ENCODE measurements at places on chromosomes 12 and 14.

DNA sequence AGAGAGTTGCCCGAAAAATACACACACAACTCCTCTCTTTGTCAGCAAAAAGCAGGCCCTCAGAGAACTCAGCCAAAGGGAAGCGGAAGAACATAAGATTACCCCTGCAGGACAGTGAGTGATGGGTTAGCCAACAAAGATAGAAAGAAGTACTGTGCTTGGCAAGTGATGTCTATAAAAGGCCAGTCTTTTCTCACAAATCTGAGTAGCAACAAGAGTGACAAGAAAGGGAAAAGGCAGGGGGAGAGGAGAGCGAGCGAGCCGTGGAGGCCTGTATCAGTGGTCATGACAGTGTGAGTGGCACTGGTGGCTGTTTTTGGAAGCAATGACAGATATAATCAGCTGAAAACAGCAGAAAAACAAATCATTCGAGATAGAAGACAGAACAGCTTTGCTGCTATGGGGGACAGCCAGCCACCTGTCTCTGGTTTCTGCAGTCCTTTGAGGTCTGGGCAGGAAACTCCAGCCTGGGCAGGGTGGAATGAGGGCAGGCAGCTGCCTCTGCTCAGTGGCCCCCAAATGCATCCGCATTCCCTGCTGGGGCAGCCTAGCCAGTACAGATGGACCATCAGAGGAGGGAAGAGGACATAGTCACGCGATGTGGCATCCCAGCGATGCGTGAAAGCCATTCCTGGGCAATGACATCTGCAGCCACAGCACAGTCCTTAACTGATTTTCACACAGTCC lies 74.7 kb downstream of the TRIM9 start:
- no peak overlapping the region for H3K4me3 ChIP-seq
- H3K27ac ChIP-seq = no peak overlapping the region
- H3K36me3 ChIP-seq = no peaks in the 10 kb centered on the region
- DNase-seq = no peak
- peaks cover 11% of the 10 kb centered on the region for H3K4me1 ChIP-seq

DNA sequence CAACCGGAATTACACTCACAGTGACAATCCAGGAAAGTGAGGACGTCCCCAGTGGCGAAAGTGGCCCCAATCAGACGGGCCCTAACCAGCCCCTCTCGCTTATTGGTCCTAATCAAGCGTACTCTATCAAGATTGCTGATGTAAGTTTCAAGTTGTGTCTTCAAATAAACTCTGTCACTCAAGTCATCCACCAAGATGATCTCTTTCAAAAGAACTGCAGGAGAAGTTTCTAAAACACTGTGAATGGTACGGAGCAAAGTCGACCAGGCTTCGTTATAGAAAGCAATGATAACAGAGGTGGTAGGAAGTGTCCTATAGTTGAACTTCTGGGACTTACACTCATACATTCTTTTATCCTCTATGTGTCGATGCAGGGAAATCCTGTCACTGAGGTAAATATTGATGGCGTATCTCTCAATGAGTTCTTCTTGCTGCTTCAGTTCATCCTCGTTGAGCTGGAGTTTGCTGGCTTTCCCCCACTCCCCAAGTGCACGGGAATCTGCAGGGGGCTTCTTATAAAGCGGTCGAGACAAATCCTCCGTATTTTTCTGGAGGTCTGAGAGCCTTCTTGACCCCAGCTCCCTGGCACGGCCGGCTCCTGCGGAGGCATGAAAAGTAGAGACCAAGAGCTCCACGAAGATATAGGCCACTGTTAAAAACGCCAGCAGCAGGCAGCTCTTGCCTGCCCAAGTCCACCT lies 604 bp downstream of the GALNT4 start:
- peaks cover 9% of the 10 kb centered on the region for H3K27me3 ChIP-seq
- peak overlapping the region; percentile 48 for H3K27ac ChIP-seq
- peak overlapping the region; percentile 96 for H3K4me3 ChIP-seq
- no peak for DNase-seq
- H3K36me3 ChIP-seq = peaks cover 10% of the 10 kb centered on the region

- H3K27me3 ChIP-seq = peaks cover 6% of the 10 kb centered on the region
- H3K4me3 ChIP-seq = no peak overlapping the region
- no peak for DNase-seq
- peaks cover 13% of the 10 kb centered on the region for H3K36me3 ChIP-seq
- peaks cover 53% of the 10 kb centered on the region for H3K4me1 ChIP-seq
- H3K27ac ChIP-seq = no peak overlapping the region
These were observed 5.1 kb downstream of the EVL start for GRCh38 chr14:100070310-100070709.

- H3K4me3 ChIP-seq = no peak overlapping the region
- peaks cover 11% of the 10 kb centered on the region for H3K4me1 ChIP-seq
- peaks cover 2% of the 10 kb centered on the region for H3K27me3 ChIP-seq
- no peak for DNase-seq
These were observed 175.9 kb downstream of the MON2 start for GRCh38 chr12:62642486-62642885.

GRCh38 chr12:14384783-14385638 lies 19.5 kb downstream of the ATF7IP start:
- H3K27ac ChIP-seq = peak overlapping the region; percentile 94
- peaks cover 10% of the 10 kb centered on the region for H3K36me3 ChIP-seq

DNA sequence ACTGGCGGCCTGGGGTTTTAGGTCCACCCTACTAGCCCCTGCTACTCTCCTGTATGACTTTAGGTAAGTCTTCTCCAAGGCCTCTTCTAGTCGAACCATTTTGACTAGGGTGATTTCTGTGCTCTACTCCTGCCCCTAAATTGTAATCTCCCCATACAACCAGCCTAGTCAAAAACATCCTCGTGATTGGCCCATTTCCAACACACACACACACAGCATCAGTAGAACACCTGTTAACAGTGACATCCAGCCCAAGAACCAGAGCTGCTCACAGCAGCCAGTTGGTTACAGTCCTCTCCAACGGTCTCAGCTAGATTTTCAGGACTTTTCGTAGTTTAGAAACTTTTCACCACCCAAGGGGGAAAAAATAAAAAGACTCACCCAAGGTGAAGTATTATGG lies 30.9 kb downstream of the NT5DC3 start:
- no peaks in the 10 kb centered on the region for H3K4me1 ChIP-seq
- no peak overlapping the region for H3K27ac ChIP-seq
- no peaks in the 10 kb centered on the region for H3K27me3 ChIP-seq
- DNase-seq = no peak

DNA sequence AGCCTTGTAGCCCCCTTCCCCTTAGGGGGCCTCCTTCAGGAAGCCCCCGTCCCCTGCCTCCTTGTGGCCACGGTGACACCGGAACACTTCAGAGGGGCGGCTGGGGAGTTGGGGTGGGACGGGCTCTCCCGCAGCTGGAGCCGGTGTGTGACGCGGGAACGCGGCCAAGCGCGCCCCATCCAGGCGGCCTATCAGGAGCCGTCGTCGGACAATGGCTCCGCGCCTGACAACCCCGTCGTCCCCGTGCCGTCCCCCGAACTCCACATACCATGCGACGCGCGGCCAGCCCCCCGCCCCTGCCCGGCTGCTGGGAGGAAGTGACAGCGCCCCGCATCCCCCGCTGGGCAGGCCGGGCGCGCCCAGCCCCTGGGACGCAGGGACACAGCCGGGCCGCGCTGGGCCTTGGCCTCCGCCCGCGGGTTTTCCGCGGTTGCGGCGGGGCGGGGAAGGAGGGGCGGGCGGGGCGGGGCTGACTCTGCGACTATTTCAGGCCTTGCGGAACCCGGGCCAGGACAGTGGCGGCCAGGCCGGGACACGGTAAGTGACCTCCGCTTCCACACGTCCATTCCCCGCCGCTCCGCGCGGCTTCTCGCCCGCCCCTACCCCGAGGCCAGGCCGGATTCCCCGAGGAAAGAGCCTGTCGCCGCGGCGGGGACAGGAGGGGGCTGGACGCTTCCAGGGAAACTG lies at the start of gene TNFAIP2:
Gene TNFAIP2 (plus strand): TSS at position 515 of the 687 bp plus-strand sequence. CDS start 2,997 bp downstream, outside the sequence.
- peak within 1 kb of the TSS; percentile 82 for H3K4me3 ChIP-seq
- peak; percentile 58 for DNase-seq
- H3K4me1 ChIP-seq = peaks cover 28% of the 10 kb centered on the region
- peaks cover 9% of the 10 kb centered on the region for H3K36me3 ChIP-seq
- H3K27ac ChIP-seq = peak within 1 kb of the TSS; percentile 88
- H3K27me3 ChIP-seq = peaks cover 6% of the 10 kb centered on the region

DNA sequence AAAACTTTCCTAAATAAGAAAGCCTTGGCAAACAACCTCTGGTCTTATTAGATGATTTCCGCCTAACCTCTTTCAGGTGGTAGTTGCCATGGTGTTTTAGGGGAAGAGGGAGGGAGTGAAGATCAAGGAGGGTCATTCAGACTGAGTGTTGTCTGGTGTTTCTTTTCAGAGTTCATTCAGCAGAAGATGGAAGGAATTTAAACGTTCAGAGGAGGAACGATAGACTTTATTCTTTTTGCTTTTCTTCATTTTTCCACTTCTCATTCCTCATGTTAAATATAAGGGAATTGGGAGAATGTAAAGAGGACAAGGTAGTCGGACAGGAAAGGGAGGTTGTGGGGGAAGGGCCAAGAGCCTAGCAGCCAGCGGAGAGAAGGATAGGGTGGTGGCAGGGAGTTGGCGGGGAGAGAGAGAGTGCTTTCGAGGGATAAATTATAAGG lies 17.4 kb upstream of the SALL2 start:
- H3K36me3 ChIP-seq = no peaks in the 10 kb centered on the region
- no peak overlapping the region for H3K4me3 ChIP-seq
- H3K27ac ChIP-seq = peak overlapping the region; percentile 65
- peaks cover 11% of the 10 kb centered on the region for H3K27me3 ChIP-seq

DNA sequence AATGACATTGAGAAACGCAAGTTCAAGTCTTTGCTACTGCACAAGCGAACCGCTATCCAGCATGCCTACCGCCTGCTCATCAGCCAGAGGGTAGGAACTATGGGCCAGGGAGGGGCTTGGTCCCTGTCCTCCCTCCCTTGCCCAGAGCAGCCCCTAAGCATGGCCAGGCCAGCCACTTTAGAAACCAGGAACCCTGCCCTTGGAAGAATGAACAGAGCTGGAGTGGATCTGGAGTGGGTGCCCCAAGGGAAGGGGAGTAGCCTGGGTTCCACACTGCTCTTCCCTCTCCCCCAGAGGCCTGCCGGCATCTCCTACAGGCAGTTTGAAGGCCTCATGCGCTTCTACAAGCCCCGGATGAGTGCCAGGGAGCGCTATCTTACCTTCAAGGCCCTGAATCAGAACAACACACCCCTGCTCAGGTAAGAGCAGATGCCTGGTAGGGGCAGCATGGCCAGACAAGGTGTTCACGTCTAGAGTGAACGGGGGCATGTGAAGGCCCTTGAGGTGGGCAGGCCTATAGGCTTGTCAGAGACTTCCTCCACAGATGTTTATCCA lies 55.8 kb downstream of the TPCN1 start:
- no peak overlapping the region for H3K4me3 ChIP-seq
- peaks cover 6% of the 10 kb centered on the region for H3K4me1 ChIP-seq
- H3K27ac ChIP-seq = no peak overlapping the region
- DNase-seq = no peak
- no peaks in the 10 kb centered on the region for H3K27me3 ChIP-seq

GRCh38 chr12:58086930-58087329 lies 145.6 kb downstream of the ATP23 start:
- H3K4me1 ChIP-seq = peaks cover under 1% of the 10 kb centered on the region
- no peaks in the 10 kb centered on the region for H3K36me3 ChIP-seq
- H3K27ac ChIP-seq = no peak overlapping the region
- H3K27me3 ChIP-seq = peaks cover 5% of the 10 kb centered on the region
- DNase-seq = no peak

GRCh38 chr14:74133833-74134481 lies 49.2 kb downstream of the LIN52 start:
- no peaks in the 10 kb centered on the region for H3K36me3 ChIP-seq
- no peaks in the 10 kb centered on the region for H3K4me1 ChIP-seq
- peaks cover under 1% of the 10 kb centered on the region for H3K27me3 ChIP-seq
- H3K27ac ChIP-seq = no peak overlapping the region
- DNase-seq = no peak

GRCh38 chr12:69046920-69047319 lies 113.9 kb upstream of the CPM start:
- H3K36me3 ChIP-seq = no peaks in the 10 kb centered on the region
- no peak overlapping the region for H3K4me3 ChIP-seq
- no peak for DNase-seq
- H3K4me1 ChIP-seq = no peaks in the 10 kb centered on the region
- no peak overlapping the region for H3K27ac ChIP-seq
- H3K27me3 ChIP-seq = peaks cover 2% of the 10 kb centered on the region

DNA sequence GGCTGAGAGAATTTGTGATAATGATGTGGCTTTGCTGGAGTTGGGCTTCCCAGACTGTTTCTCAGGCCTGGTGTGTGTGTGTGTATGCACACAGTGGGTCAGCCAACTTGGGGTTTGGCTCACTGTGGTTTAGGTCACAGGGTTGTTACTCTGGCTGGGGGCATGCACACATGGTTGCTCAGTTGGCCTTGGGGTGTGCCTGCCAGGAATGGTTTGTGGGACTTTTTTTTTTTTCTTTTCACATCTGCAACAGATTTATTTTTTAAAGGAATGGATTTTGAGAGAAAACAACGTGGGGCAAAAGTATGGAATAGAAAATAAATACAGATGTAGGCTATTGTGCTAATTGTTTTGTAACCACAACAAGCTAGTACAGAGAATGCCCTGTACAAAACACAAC lies 25.0 kb upstream of the GTF2A1 start:
- no peak for DNase-seq
- peaks cover 19% of the 10 kb centered on the region for H3K36me3 ChIP-seq
- H3K27ac ChIP-seq = no peak overlapping the region
- H3K4me3 ChIP-seq = no peak overlapping the region

GRCh38 chr14:67982711-67983608 lies 163.4 kb downstream of the RAD51B start:
- no peak overlapping the region for H3K4me3 ChIP-seq
- H3K4me1 ChIP-seq = peaks cover 3% of the 10 kb centered on the region
- no peak for DNase-seq
- H3K27ac ChIP-seq = no peak overlapping the region

DNA sequence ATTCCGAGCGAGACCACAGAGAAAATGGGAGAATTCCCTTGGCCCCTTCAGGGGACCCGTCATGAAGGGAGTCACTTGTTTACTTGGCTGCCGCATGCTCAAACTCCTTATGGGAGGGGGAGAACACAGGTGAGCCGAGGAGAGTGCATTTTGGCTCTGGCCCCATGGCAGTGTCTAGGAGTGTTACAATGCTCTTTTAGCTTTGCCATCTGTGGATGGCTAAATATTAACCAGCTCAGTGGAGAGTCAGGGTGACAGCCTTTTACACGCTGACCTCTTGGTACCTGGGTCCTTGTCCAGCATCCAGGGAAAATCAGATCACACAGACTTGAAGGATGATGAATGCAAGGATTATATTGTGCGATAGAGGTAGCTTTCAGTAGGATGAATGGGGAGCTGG lies 146.4 kb upstream of the ATXN7L3B start:
- no peak overlapping the region for H3K27ac ChIP-seq
- DNase-seq = no peak
- H3K4me1 ChIP-seq = peaks cover 6% of the 10 kb centered on the region
- H3K4me3 ChIP-seq = no peak overlapping the region
- H3K27me3 ChIP-seq = peaks cover 3% of the 10 kb centered on the region

DNA sequence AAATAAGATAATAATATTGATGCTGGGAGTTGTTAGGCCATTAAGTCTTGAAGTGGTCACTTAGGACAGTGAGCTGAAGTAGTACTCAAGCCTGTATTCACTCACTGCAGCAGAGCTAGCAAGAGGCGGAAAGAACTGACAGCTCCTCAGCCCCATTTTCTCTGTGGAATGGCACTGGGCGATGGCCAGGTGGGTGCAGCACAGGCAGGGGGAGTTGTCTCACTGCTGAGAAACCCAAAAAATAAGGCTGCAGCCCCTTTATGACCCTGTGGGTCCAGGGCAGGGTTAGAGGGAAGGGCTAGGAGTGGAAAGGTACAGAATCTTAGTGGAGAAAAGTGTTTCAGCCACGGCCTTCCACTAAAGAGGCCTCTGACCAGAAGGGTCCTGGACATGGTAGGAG lies 35.5 kb downstream of the PDZRN4 start:
- H3K27me3 ChIP-seq = no peaks in the 10 kb centered on the region
- H3K4me3 ChIP-seq = no peak overlapping the region
- H3K36me3 ChIP-seq = no peaks in the 10 kb centered on the region

GRCh38 chr12:59844750-59845149 lies 248.9 kb downstream of the SLC16A7 start:
- H3K36me3 ChIP-seq = no peaks in the 10 kb centered on the region
- H3K27me3 ChIP-seq = no peaks in the 10 kb centered on the region
- no peak overlapping the region for H3K4me3 ChIP-seq
- H3K4me1 ChIP-seq = peaks cover 19% of the 10 kb centered on the region
